Naive B cell (primary cell): ENCODE measurements at places on chromosomes 3 and 15.

DNA sequence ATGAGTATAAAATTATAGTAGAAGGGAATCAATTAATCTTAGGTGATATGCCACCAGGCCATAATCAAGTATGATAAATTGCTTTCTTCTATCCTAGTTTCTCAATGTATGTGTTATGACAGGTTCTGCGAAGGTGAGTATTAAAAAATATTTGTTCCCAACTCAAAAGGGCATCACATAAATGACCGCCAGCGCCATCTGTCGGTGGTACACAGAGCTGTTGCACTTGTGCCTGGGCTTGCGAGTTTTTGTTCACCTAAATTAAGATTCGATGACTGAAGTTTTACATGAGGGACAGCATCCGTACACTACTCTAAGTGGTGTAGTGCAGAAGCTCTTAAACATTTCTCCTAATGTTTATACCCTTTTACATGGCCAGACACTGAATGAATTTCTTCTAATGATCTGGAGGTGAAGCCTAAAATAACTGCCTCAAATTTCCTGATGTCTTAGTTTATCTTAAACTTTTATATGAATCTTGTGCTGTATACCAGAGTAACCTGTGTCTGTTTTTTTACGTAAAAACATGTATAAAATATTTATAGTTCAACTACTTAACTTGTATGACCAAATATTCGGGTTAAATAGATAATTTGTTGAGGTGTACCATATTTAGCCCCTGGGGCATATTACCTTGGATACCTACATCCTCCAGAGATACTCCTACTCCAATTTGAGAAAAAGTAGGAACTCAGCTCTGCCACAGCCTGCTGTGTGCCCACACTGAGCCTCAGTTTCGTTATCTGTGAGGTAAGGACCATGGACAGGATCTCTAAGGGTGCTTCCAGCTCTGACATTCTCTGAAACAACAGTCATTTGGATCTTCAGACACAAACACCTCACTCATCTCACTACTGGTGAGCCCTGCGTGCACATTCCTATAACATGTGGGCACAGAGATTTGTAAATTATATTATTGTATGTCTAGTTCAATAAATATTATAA is 365.6 kb downstream of the MAGI1 start:
- no peak for DNase-seq

DNA sequence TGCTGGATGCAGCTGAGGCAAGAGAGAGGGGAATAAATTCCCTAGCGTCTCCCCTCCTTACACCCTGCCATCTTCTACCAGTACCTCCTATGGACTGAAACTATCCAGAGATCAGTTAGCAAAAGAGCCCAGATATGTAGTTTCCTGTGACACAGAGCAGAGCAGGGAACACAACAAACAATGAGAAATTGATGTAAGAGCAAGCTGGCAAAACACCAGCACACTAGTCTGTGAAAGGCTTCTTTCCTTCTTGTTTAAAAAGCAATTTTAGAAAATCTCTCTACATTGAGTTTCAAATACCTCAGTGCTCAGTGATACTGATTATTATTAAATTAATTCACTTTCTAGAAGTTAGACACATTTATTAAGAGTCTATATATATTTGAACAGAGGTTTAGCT is 215.6 kb upstream of the AZI2 start:
- DNase-seq = no peak

DNA sequence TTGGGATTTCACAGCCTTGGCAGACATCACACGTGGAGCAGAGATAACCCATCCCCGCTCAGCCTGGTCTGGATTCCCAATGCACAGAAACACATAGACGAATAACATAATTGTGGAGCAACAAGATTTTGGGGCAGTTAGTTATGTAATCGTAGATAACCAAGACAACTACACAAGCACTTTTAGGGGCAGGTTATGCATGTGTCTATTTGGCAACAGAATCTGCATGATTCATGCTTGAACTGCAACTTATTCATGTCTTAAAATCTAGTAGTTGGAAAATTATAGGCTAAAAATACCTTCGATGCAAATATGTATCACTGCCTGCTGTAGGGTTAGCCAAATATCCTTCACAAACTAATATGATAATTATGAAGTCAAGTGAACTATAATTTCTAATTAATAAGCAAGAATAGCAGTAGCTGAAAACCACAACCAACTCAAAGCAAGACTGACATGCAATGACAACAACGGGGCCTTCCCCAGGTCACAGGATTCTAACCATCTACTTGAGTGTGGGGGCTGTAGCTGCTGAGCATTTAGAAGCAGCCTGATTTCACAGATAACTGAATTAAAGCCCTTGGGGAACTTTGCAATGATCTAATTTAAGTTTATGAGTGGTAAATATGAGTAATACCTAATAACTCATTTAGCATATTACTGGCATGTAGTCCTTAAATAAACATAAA is 31.1 kb downstream of the DGKG start:
- no peak for DNase-seq

DNA sequence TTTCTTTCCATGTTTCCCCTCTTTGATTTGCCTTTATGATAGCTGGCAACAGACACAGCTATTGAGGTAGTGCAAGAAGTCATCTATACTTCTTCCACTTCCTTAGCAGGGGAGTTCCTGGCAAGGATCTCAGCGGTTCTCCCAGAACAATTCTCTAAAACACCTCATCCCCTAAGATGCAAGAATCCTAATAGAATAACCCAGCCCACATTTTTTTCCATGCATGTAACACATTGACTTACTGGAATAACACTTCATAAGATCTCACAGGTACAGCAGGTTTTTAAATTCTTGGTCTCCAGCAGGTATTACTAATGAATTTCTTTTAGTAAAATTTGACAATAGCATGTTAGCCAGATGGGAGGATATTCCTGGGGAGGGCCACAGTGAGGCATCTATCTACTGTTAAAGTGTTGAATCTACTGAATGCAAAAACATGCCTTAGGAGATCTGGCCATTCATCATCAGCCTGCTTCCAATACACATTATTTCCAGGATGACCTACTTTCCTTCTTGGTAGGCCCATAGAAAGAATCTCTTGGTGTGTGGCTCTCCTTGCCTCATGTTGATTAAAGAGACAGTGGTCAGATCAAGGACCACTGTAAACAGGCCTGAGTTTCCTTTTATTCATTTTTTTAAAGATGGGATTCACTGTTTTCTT is 78.5 kb downstream of the RAD18 start:
- DNase-seq = no peak

DNA sequence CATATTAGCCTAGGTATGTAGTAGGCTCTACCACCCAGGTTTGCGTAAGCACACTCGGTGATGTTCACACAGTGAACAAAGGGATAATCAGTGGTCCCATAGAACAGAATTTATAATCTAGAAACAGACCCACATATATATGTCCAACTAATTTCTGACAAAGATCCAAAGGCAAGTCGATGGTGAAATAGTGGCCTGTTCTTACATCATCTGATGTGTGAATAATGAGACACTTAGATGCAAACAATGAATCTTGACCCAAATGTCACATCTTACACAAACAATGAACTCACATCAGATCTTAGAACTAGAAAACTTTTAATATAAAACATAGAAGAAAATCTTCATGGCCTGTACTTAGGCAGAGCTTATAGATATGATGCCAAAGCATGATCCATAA is 17.6 kb upstream of the TM2D3 start:
- no peak for DNase-seq

DNA sequence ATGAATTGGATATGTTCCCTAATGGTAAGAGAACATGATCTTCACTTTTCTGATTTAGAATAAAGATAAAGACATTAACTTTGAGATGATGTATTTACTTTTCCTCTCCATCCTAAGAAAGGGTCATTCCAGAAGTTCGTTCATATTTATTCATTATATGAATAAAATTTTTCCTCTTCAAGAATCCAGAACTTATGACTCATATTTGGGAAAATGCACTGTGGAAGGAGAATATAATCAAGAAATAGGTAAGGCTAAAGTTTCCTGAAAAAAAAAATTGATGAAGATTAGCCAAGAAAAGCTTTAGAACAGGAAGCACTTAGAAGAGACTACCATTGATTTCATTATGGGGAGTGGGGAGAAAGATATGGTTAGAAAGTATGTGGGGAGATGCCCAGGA is 36.5 kb upstream of the CBLB start:
- no peak for DNase-seq

GRCh38 chr3:7999384-7999783 is 502.2 kb upstream of the LMCD1 start:
- DNase-seq = no peak
